Anterior cingulate cortex (tissue), 58 donors: ENCODE measurements at places on chromosomes 5 and 9.

- DNase-seq: no peak
Measured at GRCh38 chr5:58462154-58462553, 2.3 kb upstream of the PLK2 start.

- DNase-seq: no peak
Measured at GRCh38 chr5:43730832-43731342, 127.9 kb downstream of the NNT start.

GRCh38 chr5:66542711-66543110 lies 53.5 kb upstream of the MAST4 start:
- no peak for DNase-seq

GRCh38 chr5:103057208-103058130 lies 62.5 kb downstream of the GIN1 start:
- no peak for DNase-seq

- DNase-seq: no peak
Measured at GRCh38 chr5:108212775-108213346, 169.0 kb downstream of the FBXL17 start.
